ENCODE measurements at places on chromosomes 5 and 9.

DNA sequence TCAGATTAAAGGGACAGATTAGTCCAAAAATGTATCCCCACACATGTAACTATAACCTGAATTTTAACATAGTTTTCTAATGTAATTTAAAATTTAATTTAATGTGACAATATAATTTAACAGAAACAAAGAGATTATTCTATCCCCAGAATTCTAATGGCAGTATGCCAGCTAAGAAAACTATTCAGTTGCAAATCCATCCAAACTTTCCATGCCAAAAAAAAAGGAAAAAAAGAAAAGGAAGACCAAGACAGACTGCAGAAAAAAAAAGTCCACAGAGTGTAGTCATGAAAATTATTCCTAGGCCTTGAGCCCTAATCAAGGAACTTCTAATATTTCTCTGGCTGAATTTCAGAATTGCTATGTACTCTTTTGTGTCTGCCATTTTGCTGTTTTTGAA is 217.6 kb downstream of the CDH18 start:
- DNase-seq: no peak

DNA sequence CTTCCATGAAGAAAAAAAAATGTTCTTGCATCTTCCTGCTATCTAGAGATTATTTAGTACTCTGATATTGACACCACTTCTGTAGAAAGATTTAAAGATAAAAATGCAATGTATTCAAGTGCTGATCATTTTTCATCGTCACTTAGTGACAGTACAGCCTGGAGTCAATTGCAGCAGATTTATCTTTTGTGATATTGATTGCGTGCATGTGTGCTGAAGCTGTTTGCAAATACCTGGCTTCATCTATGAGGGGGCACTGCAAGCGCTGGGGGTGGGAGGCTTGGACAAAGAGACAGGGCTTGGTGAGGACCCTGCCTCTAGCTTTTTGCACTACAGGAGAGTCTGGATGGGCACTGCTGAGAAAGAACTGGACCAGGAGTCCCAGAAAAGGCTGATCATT is 38.0 kb upstream of the MED27 start:
- DNase-seq: no peak

DNA sequence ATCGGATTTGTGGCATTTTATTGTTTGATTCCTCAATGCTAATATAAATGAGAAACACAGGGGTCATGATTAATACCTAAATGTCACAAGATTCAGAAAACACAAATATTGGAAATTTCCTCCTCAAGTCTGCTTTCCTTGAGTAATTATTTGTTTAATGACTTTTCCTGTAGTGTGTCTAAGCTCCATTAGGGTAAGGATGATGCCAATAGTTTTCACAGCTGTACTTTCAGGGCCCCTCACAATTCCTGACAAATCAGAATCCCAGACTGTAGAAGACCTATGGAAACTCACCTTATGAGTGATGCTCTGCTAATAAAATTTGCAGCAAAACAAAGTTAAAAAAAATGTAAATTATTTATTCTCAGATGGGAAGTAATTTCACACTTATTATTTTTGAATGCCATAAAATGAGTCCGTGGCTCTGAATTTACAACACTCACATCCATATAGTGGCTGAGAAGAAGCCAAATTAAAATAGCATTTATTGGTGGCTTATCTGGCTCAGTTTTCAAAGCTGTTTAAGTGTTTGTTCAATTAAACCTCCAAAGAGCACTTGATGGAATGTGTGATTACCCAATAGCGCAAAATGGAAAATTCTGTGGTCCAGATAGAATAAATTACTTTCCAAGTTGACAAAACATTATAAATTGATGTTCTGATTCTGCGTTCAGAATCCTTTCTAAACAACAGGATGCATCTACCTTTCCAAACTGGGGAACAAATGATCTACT is 1.6 kb upstream of the SPINK14 start:
- DNase-seq: no peak

DNA sequence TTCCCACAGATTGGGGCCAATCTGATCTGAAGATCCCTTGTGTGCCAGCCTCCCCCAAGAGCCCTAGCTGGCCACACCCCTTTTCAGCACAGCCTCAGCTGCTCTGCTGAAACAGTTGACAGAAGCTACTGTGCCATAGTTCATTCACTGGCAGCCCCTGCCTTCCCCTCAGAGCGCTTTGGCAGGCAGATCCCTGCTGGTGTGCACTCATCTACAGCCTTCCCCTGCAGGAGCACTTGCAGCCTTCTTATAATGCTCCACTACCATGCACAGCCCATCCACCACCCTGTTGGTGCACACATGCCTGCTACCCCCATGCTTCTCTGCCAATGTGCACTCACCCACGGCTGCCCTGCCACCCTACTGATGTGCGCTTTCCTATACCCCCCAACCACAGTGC is 471.3 kb downstream of the MTRR start:
- DNase-seq: no peak

DNA sequence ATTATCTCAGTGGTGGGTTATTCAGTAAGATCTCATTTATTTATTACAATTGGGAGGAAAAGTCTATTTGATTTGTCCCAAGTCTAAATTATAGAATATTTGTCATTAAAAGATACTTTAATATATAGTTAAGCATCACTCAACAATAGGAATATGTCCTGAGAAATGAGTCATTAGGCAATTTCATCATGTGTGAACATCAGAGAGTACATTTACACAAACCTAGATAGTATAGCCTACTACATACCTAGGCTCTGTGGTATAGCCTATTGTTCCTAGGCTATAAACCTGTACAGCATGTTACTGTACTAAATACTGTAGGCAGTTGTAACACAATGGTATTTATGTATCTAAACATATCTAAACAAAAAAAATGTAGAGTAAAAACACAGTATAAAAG is 135.0 kb upstream of the RASA1 start:
- no peak for DNase-seq

Measured in activated CD4-positive, alpha-beta T cell treated with anti-CD3 and anti-CD28 coated beads, Interleukin-10, Interleukin-2, amounts not matched to agents 100 ng/mL and 50 ng/mL, durations not matched to agents 16 hours and 8 hours (primary cell).